Stimulated activated CD4-positive, alpha-beta T cell treated with anti-CD3 and anti-CD28 coated beads, TNF-alpha, amount 100 ng/mL, for 4 hours (primary cell): ENCODE measurements at places on chromosomes 7 and 10.

- no peak for DNase-seq
Measured at GRCh38 chr7:141704112-141704511, 2.1 kb upstream of the DENND11 start.

DNA sequence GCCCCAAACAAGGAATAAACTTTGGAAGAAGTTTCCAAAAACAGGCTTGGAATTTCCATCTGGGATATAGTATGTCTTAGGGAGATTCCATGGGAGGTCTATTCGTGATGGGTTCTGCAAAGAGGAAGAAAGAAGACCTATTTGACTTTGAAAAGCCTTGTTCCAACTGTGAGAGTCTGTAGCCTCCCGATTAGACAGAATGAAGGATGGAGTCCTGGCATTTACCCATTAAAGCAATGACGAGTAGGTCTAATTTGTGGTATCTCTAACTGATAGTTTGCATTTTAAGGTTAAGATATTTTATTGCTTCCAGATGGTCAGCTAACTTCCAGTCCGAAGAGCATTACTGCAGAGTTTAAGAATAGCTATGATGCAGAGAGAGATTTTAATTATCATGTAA lies 19.5 kb upstream of the GALNT17 start:
- DNase-seq: no peak

- DNase-seq: no peak
Measured at GRCh38 chr7:155143381-155143780, 73.3 kb downstream of the HTR5A start.

DNA sequence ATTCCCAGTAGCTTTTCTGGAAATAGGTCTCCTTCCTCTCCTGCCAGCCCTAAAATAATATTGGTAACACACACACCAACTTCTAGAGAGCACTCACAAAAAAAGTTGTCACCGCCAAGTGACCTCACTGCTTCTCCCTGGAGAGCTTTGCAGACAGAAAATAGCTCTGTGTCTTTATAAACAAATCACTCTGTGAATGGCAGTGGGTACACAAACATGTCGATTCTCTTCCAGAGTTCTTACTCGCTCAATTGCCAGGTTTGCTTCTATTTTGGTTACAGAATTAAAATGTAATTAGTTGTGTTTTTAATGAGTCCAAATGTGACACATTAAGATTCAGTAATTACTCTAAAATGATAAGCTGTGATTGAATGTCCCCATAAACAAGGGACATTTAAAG lies 649.2 kb upstream of the C7orf33 start:
- DNase-seq: no peak

DNA sequence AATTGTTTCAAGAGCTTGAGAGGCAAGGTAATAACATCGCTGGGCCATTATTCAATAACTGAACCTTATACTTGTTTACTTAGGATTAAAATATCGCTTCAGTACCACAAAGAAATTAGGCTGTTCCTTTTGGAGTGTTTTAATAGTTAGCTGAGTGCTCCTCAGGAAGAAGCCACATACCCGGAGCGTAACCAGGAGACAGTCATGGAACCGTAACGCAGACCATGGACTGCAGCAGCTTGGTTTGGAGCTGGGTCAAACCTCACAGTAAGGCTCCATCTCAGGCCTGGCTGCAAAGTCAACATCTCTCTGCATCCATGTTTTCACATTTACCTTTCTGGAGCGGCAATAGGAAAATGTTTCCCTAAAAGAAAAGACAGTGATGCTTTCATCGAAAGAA lies 599.0 kb downstream of the TNS3 start:
- no peak for DNase-seq

GRCh38 chr7:141014125-141014523 lies 628 bp downstream of the MRPS33 start:
- DNase-seq: no peak

GRCh38 chr7:28726555-28726954 lies 231.6 kb downstream of the TRIL start:
- DNase-seq: no peak

GRCh38 chr7:112001091-112001826 lies 204.9 kb downstream of the DOCK4 start:
- DNase-seq: no peak

- no peak for DNase-seq
Measured at GRCh38 chr7:140402178-140402835, 1.6 kb upstream of the RAB19 start.

- no peak for DNase-seq
Measured at GRCh38 chr10:42930516-42931192, 146.2 kb upstream of the RET start.

DNA sequence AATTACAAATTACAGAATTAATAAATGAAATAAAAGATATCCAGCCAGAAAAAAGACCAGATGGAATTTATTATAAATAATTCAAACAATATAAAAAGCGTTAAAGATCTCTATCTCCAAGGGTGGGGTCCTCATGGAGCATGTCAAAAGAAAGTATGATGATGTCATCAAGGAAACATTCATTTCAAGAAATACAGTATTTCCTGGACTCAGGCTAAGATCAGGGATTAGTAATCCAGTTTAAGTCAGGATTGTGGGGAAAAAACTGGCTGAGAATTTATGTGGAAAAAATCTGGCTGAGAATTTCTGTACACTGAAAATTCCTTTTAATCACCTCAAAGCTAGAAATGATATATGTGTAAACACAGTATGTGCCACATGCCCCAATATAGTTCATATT lies 1075.3 kb downstream of the XPNPEP1 start:
- DNase-seq: no peak

- DNase-seq: no peak
Measured at GRCh38 chr10:100734295-100735086, 10.9 kb upstream of the PAX2 start.

- DNase-seq: no peak
Measured at GRCh38 chr10:68165643-68166042, 56.4 kb downstream of the MYPN start.

DNA sequence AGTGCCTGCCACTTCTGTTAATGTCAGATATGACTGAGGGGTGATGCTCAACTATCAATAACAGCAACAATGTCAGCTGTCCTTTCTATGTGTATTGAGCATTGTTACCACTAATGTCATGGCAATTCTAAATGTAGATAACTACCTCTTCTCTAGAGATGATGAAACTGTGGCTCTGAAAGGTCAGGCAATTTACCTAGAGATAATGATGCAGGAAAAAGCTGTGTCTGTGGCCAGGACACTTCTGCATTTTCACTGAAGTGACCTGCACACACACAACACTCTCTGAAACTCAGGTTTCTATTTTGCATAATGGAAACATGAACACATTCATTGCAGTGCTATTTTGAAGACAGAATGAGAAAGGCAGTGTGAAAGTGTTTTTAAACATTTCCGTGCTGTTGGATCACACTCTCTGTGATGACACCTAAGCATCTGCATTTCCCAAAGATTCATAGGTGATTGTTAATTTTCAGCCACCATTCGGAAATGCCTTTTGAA lies 148.2 kb downstream of the KCND2 start:
- DNase-seq: no peak

DNA sequence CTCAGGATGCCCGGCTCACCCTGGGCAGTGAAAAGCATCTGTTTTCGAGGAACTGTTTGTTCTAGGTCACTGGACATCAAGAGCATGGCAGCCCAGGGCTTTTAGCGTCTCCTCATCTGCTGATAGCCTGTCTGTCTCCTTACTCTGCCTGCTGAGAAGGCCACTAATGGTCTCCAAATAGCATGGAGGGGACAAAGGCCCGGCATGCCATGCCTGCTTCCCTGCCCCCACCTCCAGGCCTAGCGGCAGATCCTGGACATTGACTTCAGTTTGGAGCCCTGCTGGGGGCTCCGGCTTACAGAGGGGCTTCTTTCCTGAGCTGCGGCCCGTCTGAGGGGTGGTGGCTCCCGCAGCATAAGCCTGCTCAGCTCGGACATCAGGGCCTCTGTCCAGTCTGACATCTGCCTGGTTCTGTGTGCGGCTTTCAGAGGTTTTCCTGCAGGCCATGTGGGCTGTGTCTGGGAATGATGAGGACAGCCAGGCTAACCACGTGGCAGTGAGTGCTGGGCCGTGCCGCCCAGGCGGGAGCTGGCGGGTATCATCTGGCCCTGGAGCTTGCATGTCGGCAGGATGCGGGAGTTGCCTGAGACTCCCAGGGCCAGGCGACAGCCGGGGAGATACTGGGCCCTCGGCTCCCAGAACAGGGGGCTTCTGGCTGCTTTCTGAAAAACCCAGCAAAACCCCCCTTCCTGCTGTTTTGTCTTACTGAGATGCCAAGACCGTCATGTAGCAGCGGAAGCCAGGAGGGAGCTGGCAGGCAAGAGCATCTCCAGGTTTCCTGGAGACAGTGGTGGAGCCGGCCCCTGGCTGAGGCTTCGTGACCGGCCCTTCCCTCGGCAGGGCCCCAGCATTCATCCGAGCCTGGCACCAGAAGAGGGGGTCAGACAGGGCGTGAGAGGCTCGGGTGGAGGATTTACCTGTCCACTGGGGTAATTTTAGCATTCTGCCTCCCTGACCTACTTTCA lies 9.2 kb downstream of the PFKFB3 start:
- DNase-seq: no peak

DNA sequence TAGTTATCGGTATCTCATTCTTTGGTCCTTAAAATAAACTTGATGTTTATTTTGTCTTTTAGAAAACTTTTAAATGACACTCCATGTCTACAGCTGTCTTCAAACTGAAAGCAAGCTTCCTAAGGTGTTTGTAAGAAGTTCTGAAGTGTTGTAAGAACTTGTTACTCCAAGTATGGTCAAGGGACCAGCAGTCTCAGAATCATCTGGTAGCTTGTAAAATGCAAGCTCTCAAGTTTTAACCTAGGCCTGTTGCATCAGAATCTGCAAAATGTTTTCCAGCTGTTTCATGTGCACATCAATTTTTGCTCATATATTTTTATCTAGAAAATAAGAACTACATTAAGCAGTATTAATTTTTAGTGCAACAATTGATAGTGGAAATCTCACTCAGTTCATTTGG lies 104.1 kb downstream of the THSD7A start:
- no peak for DNase-seq

GRCh38 chr10:33330543-33331378 lies 3.7 kb downstream of the NRP1 start:
- peak; percentile 58 for DNase-seq

DNA sequence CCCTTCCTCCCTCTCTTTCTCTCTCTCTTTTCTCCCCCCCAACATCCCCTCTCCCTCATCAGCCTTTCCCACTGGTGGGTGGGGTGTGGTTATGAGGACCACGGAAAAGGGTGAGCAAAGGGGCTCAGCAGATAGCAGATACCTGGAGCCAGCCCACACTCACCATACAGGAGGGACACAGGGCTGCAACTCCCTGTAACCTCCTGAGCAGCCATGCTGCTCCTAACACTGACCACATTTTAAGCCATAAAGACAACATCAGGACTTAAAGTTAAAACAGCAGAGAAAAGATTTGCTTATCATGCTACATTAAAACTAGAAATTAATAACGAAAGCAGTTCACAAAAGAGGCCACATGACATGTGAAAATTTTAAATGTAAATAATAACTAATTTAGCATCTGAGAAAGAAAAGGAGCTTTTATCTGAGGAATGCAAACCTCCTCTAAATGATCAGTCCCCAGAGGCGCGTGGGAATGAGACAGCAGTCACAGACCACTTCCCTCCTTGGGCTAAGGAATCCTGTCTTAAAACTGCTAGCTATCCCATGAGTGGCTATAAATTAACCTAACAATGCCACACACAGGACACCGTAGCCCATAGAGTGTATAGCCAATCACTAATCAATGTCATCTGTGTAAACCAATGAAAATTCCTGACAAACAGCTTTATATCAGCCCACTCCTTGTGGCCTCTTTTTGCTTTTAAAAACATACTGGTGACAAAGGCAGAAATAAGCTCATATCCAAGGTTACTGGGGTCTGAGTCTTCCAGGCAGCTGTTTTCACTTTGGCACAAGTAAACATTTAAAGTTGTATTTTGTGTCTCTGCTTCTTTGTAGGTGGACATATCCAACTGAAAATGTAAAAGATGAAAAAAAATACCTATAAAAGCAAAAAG lies 33.3 kb downstream of the PKD1L1 start:
- DNase-seq: no peak

GRCh38 chr10:130784326-130784725 lies 527.2 kb downstream of the TCERG1L start:
- DNase-seq: no peak

DNA sequence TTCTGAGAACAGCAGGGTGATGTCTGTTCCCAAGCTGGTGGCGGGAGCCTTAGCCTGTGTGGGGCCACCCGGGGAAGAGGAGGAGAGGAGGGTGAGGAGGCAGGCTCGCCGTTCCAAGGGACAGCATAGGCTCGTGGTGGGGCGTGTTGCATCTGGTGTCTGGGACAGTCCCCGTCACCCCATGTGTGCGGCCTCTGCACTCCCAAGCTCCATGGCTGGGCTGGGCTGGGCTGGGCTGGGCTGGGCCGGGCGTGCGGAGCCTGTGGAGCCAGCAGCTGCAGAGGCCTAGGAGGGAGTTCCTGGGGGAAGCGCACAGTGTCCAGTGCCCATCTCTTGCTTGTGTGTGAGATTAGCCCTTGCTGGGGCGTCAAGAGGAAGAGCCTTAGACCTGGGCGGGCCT lies 20.9 kb upstream of the TTYH3 start:
- no peak for DNase-seq

DNA sequence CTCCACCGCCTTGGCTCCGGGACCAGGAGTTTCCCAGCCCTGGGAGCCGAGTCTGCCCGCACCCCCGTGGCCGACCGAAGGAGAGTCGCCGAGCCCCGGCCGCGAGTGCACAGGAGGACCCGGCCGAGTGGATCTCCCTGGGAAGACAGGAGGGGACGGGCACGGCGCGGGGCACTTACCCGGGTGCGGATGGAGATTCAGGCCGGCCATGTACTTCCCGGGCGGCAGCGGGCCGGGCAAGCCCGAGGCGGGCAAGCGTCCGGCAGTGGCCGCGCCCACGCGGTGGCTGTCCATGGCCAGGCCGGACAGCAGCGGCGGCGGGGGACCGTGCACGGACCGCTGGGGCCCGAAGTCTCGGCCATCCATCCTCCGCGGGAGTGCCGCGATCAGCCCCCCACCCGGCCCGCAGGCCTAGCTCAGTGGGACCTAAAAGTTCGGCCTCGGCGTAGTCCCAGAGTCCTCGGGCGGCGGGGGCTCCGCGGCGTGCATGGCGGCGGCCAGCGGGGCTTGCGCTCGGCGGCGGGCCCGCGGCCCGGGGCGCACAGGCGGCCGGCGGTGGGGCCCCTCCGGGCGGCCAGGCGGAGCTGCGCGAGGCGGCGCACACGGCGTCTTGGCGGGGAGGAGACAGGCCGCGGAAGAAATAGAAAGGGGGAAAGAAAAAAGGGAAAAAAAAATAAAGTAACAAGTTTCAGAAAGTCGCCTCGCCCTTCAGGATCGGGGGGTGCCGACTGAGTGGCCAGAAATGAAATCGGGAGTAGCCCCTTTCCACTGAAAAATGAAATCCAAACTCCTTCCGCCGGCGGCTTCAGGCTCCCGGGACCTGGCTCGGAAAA lies 2.5 kb downstream of the TNRC18 start:
- DNase-seq: no peak
